Suppressor macrophage (primary cell): ENCODE measurements at places on chromosomes 4 and X.

DNA sequence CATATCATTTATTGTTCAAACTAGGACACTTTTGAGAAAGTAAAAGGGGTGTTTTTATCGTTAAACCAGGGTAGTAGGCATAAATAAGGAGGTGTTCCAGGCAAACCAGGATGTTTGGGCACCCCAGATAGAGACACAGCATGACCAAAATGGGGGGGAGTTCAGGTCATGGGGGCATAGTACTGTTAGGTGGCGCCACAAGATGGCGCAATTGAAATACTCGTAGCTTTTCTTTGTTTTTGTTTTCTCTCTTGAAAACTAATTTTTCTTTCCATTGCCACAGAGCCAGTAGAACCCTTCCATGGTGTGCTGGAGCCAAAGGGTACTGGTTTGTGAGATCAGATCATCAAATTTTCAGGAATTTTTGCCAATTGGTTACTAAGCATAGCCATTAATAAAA, 283.4 kb downstream of the BCOR start:
- DNase-seq, result peak; percentile 30

DNA sequence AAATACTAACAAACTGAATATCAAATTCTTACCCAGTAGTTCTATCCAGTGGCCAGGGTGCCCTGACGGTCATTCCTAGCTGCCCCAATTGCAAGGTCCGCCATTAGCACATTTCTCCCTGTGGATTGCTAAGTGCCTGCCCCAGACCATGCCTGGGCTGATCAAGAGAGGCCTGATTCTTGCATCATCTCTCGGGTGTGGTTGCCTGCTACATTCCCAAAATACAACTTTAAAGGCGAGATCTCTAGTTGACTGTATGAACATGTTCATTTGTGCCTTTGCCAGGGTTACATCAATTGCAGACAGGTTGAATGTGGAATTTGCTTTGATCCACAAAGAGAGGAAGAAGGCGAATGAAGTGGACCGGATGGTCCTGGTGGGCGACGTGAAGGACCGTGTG, 28.0 kb downstream of the PRPS2 start:
- no peak for DNase-seq

- no peak for DNase-seq
Observed at GRCh38 chr4:176957353-176958118, 164.8 kb upstream of the VEGFC start.

- no peak for DNase-seq
Observed at GRCh38 chrX:99549381-99549780, 860.7 kb downstream of the PCDH19 start.

- no peak for DNase-seq
Observed at GRCh38 chr4:88759895-88760290, 62.3 kb upstream of the NAP1L5 start.

DNA sequence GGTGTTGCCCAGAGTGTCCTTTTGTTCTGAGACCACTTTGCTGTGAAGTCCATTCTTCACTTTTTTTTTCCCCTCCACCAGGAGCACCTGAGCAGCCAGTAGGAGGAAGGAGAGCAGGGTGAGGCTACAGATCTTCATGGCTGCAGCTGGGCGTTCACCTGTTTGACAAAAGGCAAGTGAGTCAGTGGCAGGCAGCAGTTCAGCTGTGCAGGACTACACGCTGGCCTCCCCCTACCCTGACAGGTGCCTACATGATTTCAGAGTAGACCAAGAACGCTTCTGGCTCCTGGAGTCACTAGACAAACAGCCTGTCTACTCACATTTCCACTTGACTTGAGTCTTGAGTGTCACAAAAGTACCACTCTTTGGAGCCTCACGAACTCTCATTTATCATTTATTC, 2.0 kb downstream of the FGFBP1 start:
- DNase-seq, result no peak

- no peak for DNase-seq
Observed at GRCh38 chrX:116290359-116290758, 119.8 kb downstream of the AGTR2 start.

DNA sequence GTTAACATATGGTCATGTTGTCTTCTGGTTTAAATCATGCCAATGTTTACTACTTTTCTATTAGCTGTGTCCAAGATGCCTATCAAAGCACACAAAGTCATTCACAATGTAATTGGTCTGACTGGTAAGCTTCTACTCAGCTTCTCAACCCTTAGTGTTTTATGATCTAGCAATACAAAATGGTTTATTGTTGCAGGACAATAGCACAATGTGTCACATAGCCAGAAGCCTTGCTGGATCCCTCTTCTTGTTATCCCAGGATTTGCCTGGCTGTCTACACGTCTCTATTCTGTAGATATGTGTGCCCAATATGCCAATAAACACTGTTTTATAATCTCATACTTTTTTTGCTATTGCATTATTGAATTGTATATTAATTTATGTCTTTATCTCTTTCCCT, 1111.0 kb upstream of the AGA start:
- no peak for DNase-seq

DNA sequence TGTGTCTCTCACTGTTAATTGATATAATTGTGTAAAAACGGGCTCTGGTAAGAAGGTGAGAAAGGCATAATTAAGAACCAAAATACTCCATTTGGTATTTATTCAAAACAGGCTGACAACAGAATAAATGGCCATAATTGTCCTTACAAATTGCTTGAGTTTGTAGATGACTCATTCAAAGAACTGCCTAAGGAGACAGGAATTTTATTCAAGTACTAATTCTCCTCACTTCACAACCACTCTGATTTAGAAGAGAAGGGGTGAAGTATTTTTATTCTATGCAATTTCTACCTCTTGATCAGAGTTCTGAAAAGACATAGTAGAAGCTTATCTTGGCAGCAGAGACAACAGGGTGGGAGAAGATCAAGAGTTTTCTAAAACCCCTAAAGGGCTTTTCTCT, 43.1 kb downstream of the ATP11C start:
- DNase-seq, result no peak

DNA sequence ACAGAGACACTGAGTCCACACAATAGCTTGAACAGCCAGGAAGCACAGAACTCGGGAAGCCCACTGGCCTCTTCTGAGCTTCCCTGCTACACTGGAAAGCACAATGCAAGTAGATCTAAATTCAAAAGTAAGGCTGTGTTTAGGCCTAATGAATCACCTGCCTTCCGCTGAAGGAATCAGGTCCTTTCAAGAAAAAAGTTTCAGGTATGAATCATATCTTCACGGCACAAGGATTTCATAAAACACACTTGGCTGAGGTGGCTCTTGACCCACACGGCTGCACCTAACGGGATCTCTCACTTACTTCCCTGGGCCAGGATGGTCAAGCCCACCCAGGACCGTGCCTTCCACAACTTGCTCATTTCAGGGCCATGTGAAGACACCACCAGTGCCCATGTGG, 59.3 kb downstream of the IRF2 start:
- no peak for DNase-seq

- peak; percentile 15 for DNase-seq
Observed at GRCh38 chrX:23953908-23954269, 46.1 kb downstream of the CXorf58 start.
